Stimulated activated effector memory CD8-positive, alpha-beta T cell treated with anti-CD3 and anti-CD28 coated beads, Interleukin-12 subunit alpha, Interleukin-12 subunit beta, amount 100 ng/mL, for 72 hours (primary cell): ENCODE measurements at places on chromosomes 16 and 17.

DNA sequence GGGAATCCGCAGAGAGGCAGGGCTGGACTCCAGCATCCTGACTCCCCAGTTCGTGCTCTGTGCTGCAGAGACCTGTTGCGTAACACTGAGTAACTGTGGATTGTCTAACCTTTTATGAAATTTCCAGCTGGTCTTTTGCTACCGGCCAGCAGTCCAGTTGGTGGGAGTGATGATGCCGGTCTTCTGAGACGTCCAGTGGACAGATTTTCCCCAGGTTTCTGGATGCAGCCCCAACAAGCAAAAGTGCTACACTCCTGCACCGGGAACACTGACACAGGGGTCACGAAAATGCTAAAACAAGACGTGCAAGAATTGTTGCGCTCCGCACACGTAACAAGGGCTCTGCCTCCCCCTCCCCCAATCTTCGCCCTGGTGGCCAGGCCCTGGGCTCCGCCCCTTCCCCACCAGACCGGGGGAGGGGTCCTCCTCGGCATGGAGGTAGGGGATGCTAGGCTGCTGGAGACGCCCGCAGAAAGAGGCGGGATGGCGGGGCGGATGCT is 701 bp upstream of the MRC2 start:
- DNase-seq, result no peak

GRCh38 chr17:1548032-1548431 is 14.6 kb downstream of the PITPNA start:
- no peak for DNase-seq

DNA sequence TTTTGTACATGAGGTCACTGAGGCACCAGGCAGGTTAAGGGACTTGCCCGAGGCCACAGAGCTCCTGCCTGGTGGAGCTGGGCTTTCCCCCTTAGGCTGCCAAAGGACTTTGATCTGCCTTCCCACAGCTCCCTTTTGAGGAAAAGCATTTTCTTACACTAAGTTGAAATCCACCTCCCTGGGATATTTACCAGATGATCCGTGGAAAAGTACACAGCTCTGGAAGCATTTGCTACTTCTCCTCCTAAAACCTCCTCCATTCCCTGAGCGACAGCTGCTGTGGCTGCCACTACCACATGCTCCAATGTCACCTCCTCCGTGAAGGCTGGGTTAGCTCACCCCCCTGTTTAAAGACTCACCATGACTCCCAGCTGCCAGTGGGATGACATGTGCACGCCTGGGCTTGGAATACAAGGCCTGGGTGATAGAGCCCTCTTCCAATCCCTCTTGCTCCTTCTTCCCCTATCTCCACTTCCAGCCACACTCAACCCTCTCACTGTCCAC is 1.2 kb upstream of the MPRIP start:
- DNase-seq, result no peak

DNA sequence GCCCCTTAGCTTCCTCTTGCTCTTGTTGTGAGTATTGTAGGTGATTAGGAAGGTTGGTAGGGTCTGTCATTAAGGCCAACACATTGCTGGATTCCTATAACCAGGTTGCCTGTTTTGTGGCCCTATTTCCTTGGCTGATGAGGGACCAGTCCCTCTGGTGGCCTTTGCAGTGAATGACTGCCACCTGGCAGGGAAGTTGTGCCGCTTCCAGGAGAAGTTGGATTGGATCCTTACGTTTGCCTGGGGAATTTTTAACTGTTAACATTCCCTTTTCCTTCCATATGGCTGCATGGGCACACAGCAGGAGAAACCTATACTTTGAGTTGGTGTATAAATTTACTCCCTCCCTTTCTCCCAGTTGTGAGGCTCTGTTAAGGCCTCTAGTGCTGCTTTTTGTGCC is 32.4 kb downstream of the LCMT1 start:
- DNase-seq, result no peak

- DNase-seq, result no peak
Measured at GRCh38 chr17:48517478-48517877, 13.3 kb downstream of the HOXB1 start.

DNA sequence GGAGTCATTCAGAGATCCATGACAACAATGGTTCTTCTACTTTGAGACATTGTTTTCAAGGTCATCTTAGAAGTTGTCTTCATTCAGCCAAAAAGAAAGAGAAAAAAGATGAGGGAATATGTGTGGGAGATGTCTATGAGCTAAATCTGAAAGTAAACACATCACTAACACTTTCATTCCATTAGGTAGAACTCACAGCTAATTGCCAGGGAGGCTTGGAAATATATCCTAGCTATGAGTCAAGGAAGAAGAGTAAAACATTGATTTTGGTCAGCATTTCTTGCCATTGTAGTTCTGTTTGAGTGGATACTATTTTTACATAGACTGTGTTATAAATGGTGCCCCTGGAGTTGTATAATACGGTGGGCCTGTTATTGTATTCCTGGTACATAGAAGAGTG is 316.4 kb upstream of the MYOCD start:
- no peak for DNase-seq

DNA sequence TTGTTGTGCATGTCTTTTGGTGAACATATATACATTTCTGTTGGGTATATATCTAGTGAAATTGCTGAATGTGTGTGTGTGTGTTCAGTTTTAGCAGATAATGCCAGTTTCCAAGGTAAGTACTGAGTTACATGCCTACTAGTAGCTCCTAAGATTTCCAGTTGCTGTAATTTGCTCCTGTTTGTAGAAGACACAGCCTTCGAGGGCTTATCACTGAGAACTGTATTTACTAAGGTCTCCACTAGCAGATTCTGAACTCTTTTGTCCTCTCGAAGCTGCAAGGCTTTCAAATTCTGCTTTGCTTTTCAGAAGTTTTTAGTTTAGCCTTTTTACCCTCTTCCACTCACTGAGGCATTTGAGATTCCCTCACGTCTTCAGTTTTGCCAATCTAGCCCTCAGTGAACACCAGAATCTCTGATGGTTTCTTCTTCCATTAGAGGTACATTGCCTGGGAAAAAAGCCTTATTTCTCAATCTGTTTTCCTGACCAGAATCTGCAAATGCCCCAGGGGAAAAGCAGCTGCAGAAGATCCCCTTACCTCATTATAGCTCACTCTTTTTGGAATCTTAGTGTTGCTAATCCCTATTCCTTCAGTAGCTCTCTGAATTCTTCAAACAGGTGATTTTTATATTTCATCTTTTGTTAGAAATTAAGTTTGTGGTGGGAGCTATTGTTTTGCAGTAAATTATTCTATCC is 52.9 kb downstream of the NF1 start:
- DNase-seq, result no peak

DNA sequence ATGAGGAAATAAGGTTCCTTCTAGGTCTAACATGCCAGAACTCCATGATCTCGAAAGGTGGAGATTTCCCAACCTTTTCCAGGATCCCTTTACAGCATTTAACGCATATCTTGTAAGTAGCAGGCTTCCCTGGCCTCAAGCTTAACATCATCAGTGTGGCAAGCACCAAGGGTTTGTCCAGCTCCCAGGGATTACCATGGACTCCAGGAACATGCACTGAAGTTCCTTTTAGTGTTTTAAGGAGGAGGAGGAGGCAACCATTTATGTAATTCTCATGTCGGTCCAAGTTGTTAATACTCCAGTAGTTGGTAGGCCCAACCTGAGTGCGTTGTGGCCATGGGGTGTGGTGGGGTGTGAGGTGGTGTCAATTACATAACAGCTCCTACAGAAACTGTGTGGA is 11.8 kb upstream of the SKAP1 start:
- no peak for DNase-seq

GRCh38 chr16:46618516-46618915 is 2.7 kb downstream of the SHCBP1 start:
- DNase-seq, result no peak

DNA sequence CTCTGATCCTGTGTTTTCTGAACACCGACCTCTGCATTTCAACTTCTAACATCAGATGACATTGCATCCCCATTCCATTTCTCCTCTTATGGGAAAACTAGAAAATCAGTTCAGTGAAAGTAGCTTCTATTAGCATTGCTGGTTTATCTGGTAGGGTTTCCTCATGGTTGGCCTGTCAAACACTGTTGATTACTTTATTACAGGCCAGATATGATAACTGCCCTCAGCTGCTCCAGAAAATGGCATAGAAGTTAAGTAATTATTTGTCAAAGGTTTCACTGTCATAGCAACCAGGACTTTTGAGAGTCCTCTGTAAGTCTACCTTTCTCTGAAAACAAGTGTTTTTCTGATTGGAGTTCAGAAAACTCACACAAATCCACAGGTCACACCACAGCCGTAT is 3.0 kb downstream of the GFOD2 start:
- no peak for DNase-seq

GRCh38 chr16:21943571-21943970 is 9.6 kb upstream of the UQCRC2 start:
- no peak for DNase-seq

- DNase-seq, result no peak
Measured at GRCh38 chr17:73701701-73702100, 57.5 kb upstream of the SDK2 start.

DNA sequence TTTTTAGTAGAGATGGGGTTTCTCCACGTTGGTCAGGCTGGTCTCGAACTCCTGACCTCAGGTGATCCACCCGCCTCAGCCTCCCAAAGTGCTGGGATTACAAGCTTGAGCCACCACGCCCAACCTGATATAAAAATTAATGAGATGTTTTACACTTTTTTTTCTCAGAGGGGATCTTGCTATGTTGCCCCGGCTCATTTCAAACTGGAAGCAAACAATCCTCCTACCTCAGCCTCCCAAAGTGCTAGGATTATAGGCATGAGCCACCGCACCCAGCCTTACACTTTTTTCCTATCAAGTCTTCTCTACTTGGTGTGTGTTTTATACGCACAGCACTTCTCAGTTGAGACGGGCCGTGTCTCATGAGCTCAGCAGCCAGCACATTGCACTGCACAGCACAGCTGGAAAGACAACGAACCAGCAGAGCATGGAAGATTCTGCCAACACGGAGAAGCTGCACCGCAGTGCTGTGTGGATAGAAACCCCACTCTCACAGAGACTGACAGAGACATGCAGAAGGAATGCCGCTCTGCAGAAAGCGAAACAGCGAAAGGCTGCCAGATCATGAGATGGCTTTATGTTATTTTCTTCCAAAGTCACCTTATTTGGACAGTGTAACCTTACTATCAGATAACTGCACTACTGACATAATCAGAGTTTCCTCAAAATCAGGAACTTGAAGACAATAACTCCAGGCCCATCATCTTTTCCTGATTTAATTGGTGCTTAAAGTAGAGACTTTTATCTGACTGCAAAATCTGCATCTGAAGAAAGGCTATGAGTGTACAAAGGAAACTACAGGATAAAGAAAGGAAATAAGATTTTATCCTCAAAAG is 6.5 kb upstream of the QRICH2 start:
- no peak for DNase-seq

DNA sequence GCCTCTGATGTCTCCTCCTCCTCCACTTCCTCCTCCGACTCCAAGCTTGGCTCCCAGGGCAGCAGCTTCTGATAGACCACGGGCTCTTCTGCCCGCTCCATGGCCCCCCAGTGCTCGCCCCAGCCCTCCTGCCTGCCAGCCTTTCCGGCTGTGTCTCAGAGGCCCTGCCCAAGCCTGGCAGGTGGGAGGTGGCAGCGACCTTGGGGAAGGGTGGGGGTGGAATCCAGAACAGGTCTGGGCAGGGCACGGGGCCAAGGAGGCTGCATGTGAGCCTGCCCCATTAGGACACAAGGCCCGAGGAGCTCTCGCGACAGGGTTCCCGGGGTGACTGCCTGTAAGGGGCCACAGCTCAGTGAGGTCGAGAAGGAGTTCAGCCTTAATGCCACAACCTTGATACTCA is at the start of gene GGT6:
GGT6 (minus strand) TSS at position 157 of the 400 bp plus-strand sequence; CDS start at position 101, 56 bp downstream.
- DNase-seq, result no peak

- no peak for DNase-seq
Measured at GRCh38 chr16:65697521-65697920, 575.7 kb upstream of the CDH11 start.

GRCh38 chr17:73492821-73493814 is 151.1 kb downstream of the SDK2 start:
- no peak for DNase-seq

- peak; percentile 51 for DNase-seq
Measured at GRCh38 chr17:42928714-42929496, 28.3 kb downstream of the G6PC1 start.

- no peak for DNase-seq
Measured at GRCh38 chr17:57666946-57667345, 78.2 kb downstream of the CCDC182 start.

GRCh38 chr16:84498859-84499620 is 5.4 kb downstream of the MEAK7 start:
- DNase-seq, result no peak

GRCh38 chr16:66095676-66096075 is 270.8 kb upstream of the CDH5 start:
- DNase-seq, result no peak

DNA sequence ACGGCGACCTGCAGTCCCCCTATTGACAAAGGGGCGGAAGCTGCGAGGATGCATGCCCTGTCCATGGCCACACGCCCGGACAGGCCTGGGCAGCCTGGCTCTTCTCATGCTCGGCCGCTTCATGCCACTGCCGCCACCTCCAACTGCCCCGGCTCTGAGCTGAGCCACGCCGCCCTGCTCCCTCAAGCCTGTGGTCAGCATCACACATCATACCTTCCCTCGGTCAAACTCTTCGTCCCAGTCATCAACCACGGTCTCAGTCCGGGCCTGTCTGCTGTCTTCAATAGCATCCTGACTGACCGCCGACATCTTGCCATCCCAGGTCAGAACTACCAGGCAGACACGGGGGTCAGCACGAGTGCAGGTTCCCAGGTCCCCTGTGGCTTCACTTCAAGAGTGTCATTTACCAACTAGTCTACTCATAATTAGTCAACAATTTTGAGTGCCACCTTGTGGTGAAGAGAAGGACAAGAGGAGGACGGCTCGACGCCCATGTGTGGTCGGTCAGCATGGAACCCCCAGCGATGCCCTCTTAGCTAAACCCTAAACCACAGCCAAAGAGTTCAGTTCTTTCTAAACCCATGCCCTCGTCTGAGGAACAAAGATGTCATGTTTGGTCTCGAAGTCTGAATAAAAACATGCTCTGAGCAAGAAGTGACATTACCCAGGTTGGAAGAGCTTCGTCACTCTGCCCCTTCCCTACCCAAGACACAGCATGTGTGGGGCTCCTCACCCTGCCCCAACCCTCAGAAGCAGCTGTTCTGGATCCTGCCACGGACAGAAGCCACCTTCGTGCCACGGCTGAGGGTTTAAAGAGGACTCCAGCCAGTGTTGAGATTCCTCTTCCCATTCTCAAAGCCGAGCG is 16.9 kb upstream of the CYTH1 start:
- no peak for DNase-seq

GRCh38 chr17:44844390-44844830 is 3.3 kb upstream of the HIGD1B start:
- DNase-seq, result no peak
